ENCODE measurements at places on chromosomes 4 and X. TPM values are rescaled to one million over a fixed set of nuclear protein-coding genes. Genes with fewer than 3 reads are reported as not detected.

Gene MAP9
- 21.7 TPM for total RNA-seq

Gene FRMD7
- total RNA-seq = not detected

Gene SULT1B1
- total RNA-seq = 0.65 TPM

Gene KLF3
- 19.5 TPM for total RNA-seq

Gene AWAT1
- total RNA-seq = not detected

Gene MAGEA9B
- not detected for total RNA-seq

Gene ARMCX2
- total RNA-seq = 91.0 TPM

Gene RAB33A
- 0.65 TPM for total RNA-seq

Gene BRS3
- not detected for total RNA-seq

Gene FRMPD4
- 5.2 TPM for total RNA-seq

Gene FAM241A
- 3.4 TPM for total RNA-seq

Gene TBC1D19
- 10.9 TPM for total RNA-seq

Gene GAGE12E
- not detected for total RNA-seq

Gene EPHA5
- total RNA-seq = 2.3 TPM

Gene TMA16
- 17.7 TPM for total RNA-seq

Gene CAMK2D
- total RNA-seq = 147 TPM

Gene FAM9C
- not detected for total RNA-seq

Gene LRCH2
- 0.72 TPM for total RNA-seq

Gene CSAG2
- not detected for total RNA-seq

Gene TEX13C
- total RNA-seq = not detected

Gene SH3D19
- 145 TPM for total RNA-seq

Gene TAF9B
- total RNA-seq = 10.5 TPM

Gene TXLNG
- total RNA-seq = 5.2 TPM

Gene NPY2R
- 3.9 TPM for total RNA-seq

Gene PAGE2B
- not detected for total RNA-seq

Gene ACSL4
- total RNA-seq = 85.1 TPM

Gene PNMA6F
- not detected for total RNA-seq

Gene CCNQ
- total RNA-seq = 36.5 TPM

Gene ANAPC10
- total RNA-seq = 20.8 TPM

Gene ZXDB
- 9.9 TPM for total RNA-seq

Gene PHOX2B
- total RNA-seq = not detected

Gene PABPC1L2B
- total RNA-seq = not detected

Gene TGIF2LX
- not detected for total RNA-seq

Gene GAGE1
- total RNA-seq = not detected

Gene SPANXA1
- not detected for total RNA-seq

Gene CPZ
- 6.9 TPM for total RNA-seq

Gene SPATA4
- not detected for total RNA-seq

Gene RS1
- not detected for total RNA-seq

Gene MEPE
- total RNA-seq = not detected

Gene MAGED4
- 19.8 TPM for total RNA-seq

Gene CITED1
- total RNA-seq = not detected

Gene TRIML2
- not detected for total RNA-seq

Gene TAF7L
- not detected for total RNA-seq

Gene UGT2A1
- total RNA-seq = 0.16 TPM

Gene CENPI
- total RNA-seq = 4.1 TPM

Gene CENPVL2
- not detected for total RNA-seq

Gene ARX
- not detected for total RNA-seq

Gene SOWAHB
- total RNA-seq = not detected

Gene ATP7A
- total RNA-seq = 7.4 TPM

Gene MSX1
- total RNA-seq = 0.65 TPM

Gene ADGRG2
- total RNA-seq = 2.3 TPM

Gene AMTN
- total RNA-seq = not detected

Gene XAGE1A
- not detected for total RNA-seq

Gene RPS6KA6
- total RNA-seq = 0.49 TPM

Gene GLUD2
- 0.90 TPM for total RNA-seq

All from cardiac atrium fibroblast (primary cell).